ENCODE measurements at places on chromosomes 11 and 22.

DNA sequence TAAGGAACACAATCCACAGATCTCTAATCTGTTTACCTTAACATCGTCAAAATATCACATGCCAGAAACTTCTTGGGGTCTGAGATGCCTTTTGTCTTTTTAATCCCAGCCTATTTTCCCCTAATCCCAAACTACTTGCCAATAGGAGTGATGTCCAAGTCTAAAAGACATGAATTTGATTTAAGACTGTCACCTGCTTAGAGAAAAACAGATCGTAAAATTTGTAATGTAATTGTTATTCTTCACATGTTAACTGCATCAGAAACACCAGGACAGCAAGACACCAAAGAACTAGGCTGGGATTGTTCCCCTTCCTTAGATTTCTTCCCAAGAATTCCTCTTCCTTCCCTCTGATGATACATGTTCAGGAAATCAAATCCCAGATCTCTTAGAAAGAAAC, 198.1 kb upstream of the ARHGAP20 start:
- DNase-seq, result no peak

- DNase-seq, result no peak
Observed at GRCh38 chr11:27234043-27234668, 128.9 kb downstream of the CCDC34 start.

GRCh38 chr11:57406337-57406904, 16.0 kb upstream of the PRG2 start:
- peak; percentile 42 for DNase-seq

DNA sequence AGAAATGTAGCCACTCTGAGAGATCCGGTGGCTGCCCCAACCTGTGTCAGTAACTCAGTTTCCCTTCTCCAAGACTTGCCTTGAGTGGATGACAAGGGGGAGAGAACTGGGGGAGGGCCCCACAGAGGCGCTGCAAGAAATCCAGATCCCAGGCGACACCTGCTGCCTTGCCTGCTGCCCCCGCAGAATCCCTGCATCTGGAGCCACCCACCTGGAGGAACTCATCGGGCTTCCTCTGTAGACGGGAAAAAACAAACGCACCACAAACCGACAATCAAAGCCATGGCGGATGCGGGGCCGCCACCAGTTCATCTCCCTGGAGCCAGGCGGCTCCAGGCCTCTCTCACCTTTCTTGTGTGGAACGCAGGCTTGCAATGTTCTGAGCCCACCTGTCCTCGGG, 40.2 kb downstream of the MACROD1 start:
- DNase-seq, result no peak

GRCh38 chr11:14148653-14149273, 186.2 kb downstream of the SPON1 start:
- DNase-seq, result no peak

GRCh38 chr11:17734418-17734911, at the start of gene KCNC1:
TSS of gene KCNC1 (plus strand) at chr11:17734781. CDS start at chr11:17736003, 1,222 bp downstream.
- no peak for DNase-seq

GRCh38 chr11:25953006-25953405, 378.9 kb upstream of the ANO3 start:
- no peak for DNase-seq

- no peak for DNase-seq
Observed at GRCh38 chr11:93169950-93170561, 27.7 kb downstream of the SLC36A4 start.

DNA sequence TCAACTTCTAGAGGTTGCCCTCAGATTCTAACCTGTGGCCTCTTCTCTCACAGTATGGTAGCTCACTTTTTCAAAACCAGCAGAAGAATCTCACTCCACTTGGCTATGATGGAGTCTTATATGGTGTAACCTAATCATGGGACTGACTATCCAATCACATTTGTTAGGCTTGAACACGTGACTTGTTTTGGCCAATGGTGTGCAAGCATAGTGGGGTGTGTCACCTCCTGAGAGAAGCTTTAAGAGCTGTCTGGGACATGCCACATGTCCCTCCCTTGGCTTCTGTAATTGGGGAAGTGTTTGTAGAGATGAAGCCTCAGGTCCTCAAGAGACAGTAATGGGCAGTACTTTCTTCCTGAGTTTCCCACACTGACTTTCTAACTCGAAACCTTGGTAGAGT, 12.8 kb upstream of the SMIM38 start:
- no peak for DNase-seq

DNA sequence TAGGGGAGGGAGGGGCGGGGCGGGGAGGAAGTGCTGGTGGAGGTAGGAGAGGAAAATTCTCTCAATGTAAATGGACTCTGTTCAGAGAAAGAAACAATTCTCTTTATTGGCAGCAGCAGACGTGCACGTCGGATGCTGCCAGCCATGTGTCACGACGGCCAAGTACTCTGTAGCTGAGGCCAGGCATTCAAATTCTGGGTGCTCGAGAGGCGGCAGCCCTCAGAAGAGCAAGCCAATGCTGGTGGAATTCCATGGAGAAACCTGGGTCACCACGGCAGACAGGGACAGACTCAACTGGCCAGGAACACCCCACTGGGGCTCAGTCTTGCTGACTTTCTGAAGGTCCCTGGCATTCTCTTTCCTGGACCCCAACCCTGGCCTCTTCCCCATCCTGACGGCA, 90.8 kb downstream of the ABTB2 start:
- no peak for DNase-seq

GRCh38 chr11:81829976-81830375, 903.7 kb downstream of the FAM181B start:
- no peak for DNase-seq
